ENCODE measurements at places on chromosomes 6 and 20.

- no peak for DNase-seq
Observed at GRCh38 chr20:33482581-33482980, 7.3 kb upstream of the CBFA2T2 start.

- no peak for DNase-seq
Observed at GRCh38 chr6:11756292-11756691, 22.3 kb downstream of the ADTRP start.

- peak; percentile 56 for DNase-seq
Observed at GRCh38 chr6:146287691-146288369, 255.8 kb upstream of the RAB32 start.

DNA sequence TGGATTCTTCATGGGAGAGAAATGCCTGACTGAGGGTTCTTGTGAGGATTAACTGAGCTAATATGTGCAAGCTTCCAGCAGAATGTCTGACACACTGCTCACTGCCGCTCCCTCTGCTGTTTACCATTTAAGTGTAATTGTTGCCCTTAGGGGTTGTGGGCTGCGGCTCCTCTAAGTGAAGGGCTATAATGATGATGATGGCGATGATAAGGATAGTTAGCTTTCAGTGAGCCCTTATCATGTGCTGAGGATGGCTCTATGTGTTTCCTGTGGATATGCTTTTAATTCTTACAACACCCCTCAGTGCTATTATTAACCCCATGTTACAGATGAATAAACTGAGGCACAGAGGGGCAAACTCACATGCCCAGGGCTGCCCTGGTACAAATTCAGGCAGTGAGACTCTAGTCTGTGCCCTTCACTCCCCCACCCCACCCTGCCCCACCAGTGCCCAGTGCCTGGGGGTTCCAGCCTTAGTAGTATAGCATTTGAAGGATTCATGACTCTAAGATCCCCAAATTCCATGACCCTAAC, 33.4 kb downstream of the TGM2 start:
- no peak for DNase-seq

DNA sequence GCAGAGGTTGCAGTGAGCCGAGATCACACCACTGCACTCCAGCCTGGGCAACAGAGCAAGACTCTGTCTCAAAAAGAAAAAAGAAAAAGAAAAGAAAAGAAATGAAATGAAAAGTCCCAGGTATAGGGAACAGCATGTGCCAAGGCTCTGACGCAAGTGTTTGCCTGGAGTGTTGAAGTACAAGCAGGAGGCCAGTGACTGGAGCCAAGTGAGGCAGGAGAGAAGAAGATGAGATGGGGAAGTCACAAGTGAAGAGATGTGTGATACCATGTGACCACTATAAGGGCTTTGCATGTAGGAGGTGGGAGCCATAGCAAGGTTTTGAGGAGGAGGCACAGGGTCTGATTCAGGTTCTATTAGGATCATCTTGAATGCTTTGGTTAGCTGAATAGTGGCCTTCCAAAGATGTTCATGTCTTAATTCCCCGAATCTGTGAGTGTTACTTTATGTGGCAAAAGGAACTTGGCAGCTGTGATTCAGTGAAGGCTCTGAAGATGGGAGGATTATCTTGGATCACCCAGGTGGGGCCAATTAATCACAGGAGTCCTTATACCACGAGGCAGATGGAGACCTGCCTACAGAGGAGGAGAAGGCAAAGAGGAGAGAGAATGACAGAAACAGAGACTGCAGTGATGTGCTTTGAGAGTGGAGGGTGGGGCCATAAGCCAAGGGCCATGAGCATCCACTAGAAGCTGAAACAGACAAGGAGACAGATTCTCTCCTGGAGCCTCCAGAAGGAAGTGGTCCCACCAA, 91.1 kb upstream of the PTPN1 start:
- no peak for DNase-seq

Measured in AG09309 (cell line).